Mesenteric fat pad (tissue), 1 donor: ENCODE measurements at places on chromosomes 1 and 21.

- DNase-seq: no peak
Observed at GRCh38 chr1:180057883-180058396, 96.7 kb upstream of the QSOX1 start.

GRCh38 chr1:107750364-107750959 is 214.5 kb downstream of the VAV3 start:
- DNase-seq: no peak

- no peak for DNase-seq
Observed at GRCh38 chr1:1144843-1145546, 28.7 kb upstream of the TTLL10 start.

GRCh38 chr21:33810766-33811165 is 104.8 kb downstream of the ATP5PO start:
- no peak for DNase-seq

- DNase-seq: no peak
Observed at GRCh38 chr1:233477359-233477758, 136.5 kb upstream of the KCNK1 start.

DNA sequence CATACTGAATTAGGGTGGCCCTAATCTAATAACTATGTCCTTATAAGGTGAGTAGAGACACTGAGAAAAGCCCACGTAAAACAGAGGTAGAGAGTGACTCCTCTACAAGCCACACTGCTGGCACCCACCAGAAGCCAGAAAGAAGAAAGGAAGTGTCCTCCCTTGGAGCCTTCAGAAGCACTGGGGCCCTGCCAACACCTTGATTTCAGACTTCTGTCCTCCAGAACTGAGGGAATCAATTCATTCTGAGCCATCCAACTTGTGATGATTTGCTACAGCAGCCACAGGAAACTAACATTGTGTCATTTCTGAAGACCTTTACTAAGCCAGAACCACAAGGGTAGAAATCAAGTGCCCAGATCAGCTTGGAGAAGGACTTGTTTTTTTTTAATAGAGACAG is 15.0 kb downstream of the GNB1 start:
- DNase-seq: no peak

DNA sequence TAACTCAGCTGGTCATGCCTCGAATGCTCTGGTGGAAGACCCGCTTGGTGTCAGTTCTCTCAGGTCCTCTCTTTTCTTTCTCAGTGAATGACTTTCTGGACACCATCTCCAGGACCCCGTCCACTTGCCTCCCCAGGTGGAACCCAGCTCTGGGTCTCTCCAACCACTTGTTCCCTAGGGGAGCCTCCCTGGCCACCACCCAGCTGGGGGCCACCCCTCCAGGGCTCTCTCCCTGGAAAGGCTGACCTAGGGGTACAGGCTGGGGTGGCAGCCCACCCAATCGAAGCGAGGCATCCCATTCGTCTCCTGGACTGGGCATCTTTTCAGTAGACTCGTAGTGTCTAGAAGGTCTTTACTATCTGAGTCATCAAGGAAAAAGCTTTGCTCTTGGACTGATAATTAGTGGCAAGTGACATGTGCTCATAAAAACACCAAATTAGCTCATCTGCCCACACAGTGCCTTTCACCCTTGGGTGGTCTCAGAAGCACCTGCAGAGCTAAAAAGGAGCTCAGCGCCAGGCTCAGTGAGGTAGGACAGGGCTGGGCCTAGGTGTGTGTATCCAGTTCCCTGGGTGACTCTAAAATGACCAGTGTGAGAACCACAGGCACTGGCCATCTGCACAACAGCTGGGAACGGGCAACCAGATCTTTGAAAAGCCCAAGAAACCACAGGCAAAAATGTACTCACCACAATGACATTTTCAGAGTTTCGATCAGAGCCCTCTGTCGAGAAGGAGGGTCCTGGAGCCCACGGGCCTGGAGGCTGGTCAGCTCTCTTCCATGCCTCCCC is 2.4 kb upstream of the PDXK start:
- DNase-seq: no peak

GRCh38 chr1:1206966-1207531 is 657 bp upstream of the TNFRSF18 start:
- DNase-seq: no peak

DNA sequence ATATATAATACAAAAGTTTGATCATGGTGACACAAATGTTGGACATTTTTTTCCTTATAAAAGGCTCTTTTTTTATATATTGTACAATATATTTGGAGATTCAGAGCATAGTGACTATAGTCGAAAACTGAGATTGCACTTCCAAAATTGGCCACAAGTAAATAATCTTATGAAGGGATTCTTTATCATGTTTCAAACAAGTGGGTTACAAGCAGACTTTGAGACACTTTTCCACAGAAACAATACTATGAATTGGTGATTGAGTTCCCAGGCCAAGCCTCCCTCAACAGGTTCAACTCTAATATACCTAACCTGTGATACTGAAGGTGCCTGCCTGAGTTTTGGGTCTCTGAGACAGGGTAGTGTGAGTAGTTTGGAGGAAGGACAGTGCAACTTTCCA is 13.8 kb downstream of the LEPR start:
- DNase-seq: no peak

DNA sequence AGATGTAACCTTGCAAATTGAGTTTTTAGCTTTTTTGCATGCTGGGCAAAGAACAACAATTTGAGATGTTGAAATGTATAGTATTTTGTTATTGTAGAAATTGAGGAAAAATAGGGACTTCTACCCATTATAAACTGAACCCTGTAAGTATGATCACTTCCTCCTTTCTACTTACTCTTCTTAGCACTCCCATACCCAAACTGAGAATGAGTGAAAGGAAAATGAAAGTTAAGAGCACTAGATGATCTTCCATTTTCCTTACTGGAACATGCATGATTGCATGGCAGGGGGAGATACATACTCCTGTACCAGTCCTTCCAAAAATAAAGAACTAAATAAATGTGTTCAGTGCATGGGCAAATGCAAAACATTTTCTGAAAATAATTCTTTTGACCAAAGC is 107.4 kb upstream of the KIAA1614 start:
- DNase-seq: no peak

DNA sequence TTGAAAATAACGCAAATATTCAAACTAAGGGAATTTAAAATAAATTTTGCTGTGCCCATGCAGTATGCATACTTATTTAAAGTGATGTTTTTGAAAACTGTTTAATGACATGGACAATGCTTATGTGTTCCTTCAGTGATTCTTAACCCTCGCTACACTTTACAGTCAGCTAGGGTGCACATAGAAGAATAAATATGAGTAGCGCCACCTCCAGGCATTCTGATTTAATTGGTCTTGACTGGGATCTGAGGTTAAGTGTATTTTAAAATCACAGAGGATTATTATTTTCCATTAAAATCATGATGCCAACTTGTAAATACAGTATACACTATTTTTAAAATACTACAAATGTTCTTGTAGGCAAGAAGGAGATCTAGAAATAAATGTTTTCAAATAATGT is 373.5 kb upstream of the ADGRL4 start:
- no peak for DNase-seq

DNA sequence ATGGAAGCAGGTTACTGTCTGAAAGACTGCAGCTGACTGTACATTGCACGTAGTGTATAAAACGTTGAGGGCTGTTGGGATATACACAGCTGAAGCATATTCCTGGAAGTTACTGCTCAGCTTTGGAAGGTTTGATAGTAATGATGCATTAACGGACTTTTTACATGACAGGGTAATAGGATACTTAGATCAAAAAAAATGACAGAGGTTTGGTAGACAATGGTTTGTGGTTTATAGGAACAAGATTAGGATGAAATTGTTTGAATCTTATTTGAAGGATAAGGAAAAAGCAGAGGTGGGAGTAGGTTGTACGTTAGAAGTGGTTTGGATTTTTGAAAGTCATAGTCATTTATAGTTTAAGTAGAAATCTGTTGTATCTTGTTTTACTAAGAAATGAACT is 33.0 kb downstream of the ADGRL2 start:
- DNase-seq: no peak

GRCh38 chr1:212236664-212237220 is 48.5 kb upstream of the PPP2R5A start:
- no peak for DNase-seq

GRCh38 chr1:177701654-177702353 is 268.1 kb downstream of the SEC16B start:
- no peak for DNase-seq

- no peak for DNase-seq
Observed at GRCh38 chr21:43467785-43468184, 40.9 kb upstream of the SIK1 start.

DNA sequence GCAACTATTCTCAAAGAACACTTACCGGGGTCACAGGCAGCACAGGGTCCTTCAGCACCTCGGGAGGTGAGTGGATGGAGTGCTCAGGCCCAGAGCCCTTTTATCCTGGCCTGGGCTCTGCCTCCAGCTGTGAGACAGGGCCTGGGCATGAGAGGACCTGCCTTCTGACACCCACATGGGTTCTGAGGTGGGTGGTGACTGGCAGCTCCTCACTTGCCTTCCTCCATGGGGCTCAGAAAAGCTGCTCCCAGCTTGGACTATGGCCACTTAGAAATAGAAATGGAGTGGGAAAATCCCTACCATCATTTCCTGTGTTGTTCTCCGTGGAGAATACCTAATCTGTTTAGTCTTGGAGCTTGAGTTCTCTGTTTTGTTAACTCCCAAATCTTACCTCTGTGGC is at the start of gene LCE1C:
Gene LCE1C, minus strand, starts transcription at position 76 of the 400 bp plus-strand sequence. CDS start 1,173 bp downstream, outside the sequence.
- DNase-seq: no peak

- DNase-seq: no peak
Observed at GRCh38 chr1:151855933-151856332, 2.4 kb upstream of the THEM5 start.

DNA sequence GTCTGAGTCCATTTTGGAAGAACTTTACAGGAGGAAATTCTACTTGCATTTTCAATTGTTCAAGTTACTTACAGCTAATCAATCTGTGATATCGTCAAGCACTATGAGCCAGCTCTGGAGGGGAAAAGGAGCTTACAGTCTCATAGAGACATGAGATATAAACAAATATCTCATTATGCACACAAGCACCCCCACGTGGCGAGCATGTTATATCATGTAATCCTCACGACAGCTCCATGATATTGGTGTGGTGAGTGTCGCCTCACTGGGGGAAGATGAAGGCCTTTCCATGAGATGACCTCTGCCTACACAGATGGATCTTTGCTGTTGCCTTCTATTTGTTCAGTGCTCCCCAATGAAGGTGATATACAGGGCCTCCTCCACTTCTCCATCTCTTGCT is 34.6 kb downstream of the TNR start:
- no peak for DNase-seq

GRCh38 chr1:46254668-46255067 is 7.1 kb downstream of the RAD54L start:
- DNase-seq: no peak

GRCh38 chr1:236058141-236058934 is 6.6 kb downstream of the NID1 start:
- DNase-seq: no peak

DNA sequence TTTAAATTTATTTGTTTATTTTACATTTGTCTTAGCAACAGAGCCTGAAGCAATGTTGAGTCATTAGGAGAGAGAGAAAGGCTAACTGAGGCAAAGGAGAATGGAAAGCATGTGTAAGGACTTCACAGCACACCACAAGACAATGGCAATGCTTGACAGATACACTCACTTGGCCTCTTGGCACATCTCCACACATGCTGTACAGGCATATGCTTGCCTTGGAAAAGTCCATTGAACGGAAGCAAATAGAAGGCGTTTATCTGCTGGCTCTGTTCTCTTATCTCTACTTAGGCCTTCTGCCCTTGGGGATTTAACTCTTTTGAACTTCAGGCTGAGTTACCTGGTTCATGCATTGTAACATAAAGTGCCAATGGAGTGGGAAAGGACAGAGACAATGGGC is 262.2 kb upstream of the POU3F1 start:
- no peak for DNase-seq

DNA sequence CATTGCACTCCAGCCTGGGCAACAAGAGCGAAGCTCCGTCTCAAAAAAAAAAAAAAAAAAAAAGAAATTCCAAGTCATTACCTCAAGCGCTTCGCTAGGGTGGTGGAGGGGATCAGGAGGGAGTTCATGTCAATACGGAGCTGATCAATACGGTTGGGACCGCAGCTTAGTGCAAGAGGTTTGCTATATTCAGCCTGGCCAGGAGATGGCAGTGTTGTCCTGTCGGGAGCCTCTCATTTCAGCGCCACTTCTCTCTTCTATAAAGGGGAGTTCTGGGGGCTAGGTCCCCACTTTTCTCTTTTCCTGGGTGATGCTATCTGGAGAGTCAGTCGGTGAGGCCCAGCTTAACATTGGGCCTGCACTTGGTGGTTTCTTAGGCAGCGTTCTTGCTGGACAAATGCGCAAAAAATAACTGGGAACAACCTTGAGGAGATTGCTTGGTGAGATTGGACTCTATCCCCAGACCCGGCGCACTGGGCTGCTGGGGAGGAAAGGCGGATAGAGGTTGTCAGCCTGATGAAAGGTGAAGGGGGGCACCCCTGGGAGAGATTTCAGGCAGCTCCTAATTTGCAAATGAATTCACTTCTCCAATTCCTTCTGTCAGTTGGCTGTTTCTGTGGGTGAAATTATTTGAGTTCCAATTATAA is 40.4 kb downstream of the KIAA0040 start:
- no peak for DNase-seq

GRCh38 chr1:210907251-210907805 is 226.6 kb downstream of the KCNH1 start:
- DNase-seq: no peak

GRCh38 chr1:27153549-27153886 is 1.4 kb downstream of the SLC9A1 start:
- no peak for DNase-seq

DNA sequence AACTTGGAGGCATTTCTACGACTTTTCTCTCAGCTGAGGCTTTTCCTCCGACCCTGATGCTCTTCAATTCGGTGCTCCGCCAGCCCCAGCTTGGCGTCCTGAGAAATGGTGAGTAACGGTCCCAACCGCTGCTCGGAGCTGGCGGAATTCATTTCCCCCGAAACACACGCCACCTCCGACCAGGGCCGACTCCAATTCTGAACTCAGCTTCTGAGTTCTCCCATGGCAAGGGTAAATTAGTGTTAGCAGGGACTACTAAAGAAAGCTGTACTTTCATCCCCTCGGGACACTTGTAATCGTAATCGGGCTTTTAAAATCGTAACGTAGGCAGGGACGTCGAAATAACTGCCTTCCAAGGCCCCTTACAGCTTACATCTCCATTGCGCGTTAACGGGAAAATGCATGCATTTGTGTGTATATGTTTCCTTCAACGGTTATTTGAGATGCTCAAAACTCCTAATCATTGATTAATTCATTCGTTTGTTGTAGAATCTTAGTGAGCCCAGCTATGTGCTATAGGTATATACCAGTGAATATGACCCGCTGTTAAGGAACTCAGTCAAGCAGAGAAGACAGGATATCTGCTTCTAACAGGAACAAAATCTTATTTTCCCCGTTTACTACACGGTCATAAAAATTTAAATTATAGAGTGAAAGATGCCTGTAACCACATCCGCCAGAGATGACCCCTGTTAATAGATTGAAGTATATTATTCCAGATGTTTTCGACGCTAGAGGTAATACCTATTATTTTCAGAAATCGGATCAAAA is 472 bp downstream of the DTL start:
- no peak for DNase-seq

DNA sequence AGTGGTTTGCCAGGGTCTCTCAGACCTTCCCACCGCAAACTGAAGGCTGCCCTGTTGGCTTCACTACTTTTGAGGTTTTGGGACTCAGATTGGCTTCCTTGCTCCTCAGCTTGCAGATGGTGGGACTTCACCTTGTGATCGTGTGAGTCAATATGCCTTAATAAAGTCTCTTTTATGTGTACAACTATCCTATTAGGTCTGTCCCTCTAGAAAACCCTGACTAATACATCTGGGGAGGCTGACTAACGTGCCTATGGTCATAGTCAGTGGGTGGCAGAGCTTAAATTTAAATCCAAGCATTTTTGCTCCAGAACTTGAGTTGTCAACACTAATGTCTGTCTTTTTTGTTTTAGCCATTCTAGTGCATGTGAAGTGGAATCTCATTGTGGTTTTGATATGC is 76.5 kb upstream of the CHODL start:
- no peak for DNase-seq
